ENCODE measurements at places on chromosomes 11 and 22.

DNA sequence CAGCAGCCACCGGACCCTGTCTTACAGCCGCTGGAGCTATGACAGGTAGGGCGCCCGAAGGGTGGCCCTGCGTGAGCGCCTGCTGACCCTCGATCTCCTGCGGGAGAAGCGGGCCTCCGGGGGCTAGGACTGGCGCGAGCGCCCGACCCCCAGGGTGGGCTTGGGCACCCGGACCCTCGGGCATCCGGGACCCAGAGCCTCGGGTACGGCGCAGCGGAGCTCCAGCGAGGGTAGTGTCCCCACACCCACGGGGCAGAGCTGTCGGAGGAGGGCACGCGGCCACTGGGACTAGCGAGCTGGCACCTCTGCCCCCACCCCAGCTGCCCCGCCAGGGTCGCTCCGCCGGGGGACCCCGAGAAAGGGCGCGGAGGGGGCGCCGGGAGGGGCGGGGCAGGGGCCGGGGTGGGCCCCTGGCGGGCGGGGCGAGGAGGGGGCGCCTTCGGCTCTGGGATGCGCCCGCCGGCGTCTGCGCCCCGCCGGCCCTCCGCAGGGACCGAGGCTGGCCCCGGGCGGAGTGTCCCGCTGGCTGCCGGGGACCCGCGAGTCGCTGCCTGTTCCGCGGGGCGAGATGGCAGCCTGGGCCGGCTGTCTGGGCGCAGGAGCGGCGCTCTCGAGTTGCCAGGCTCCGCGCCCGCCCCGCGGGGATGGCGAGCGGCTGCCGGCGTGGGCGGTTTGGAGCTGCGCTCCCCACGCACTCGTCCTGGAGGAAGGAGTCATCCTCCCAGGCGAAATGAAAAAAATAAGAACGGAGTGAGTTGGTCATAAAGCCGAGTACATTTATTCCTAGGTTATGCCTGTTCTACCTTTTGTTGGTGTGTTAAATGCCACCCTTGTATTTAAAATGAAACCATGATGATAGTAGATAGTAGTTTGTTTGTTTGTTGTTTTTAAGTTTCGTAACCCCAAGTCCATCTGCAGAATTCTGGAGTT lies 32.4 kb downstream of the EIF3F start:
- no peak for DNase-seq

- DNase-seq: no peak
Measured at GRCh38 chr22:27718186-27719035, 83.1 kb downstream of the MN1 start.

- DNase-seq: peak; percentile 96
Measured at GRCh38 chr11:120335908-120336640, at the start of gene ARHGEF12. ARHGEF12 (plus strand) TSS chr11:120336413; CDS start chr11:120337244, 831 bp downstream.

GRCh38 chr11:45585205-45585604 lies 80.2 kb downstream of the CHST1 start:
- no peak for DNase-seq

- no peak for DNase-seq
Measured at GRCh38 chr11:58757439-58757838, 25.7 kb upstream of the GLYAT start.

- DNase-seq: no peak
Measured at GRCh38 chr22:49239264-49240015, 588.2 kb downstream of the BRD1 start.

DNA sequence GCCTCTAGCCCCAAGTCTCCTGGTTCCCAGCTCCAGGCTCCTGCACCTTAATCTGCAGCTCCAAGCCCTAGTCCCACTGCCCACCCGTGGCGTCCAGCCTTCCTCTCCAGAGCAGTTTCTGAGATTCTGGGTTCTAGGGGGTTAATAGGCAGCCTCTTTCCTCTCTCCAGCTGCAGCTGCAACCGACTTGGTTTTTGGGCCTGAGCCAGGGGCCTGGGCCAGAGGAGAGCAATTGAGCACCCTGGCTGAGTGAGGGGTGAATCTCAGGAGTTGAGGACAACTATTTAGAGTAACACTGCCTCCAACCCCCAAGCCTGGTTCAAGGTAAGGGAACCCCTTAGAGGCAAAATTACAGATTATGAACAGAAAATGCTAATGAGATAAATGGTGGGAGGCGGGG lies 9.0 kb upstream of the CHRM1 start:
- no peak for DNase-seq

DNA sequence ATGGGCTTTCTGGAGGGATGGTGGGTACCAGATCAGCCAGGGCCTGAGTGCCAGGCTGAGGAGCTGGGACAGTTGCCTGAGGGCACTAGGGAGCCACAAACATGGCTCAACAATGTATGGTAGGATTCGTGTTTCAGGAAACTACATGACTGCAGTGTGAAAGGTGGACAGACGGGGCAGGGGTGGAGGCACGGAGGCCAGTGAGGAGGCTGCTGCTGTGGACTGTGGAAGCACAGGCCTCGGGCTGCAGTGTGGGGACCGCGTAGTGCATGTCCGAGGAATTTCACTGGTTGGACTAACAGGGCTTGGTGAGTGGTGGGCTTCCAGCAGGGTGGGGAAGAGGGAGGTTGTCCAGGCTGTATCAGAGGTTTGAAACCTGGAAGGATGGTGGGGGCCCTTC lies 7.8 kb downstream of the P2RY2 start:
- DNase-seq: no peak

- DNase-seq: no peak
Measured at GRCh38 chr11:77865805-77866204, 44.9 kb downstream of the AAMDC start.

DNA sequence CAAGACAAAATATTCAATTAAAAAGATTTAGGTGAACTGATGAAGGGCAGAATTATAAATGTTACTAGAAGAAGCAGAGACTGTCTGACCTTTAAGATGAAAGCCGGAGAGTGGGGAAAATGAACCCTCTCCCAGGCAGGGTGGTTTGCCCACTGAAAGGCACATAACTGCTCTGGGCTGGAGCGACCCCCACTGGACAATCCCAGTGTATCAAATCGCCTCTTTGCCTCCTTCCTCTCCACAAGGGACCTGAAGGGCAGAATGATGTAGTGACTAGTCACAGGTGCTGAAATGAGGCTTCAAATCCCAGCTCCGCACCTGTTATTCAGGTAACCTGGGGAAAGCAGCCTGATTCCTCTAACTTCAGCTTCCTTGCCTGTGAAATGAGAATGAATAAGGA lies 69.0 kb downstream of the EFCAB6 start:
- DNase-seq: peak; percentile 82

DNA sequence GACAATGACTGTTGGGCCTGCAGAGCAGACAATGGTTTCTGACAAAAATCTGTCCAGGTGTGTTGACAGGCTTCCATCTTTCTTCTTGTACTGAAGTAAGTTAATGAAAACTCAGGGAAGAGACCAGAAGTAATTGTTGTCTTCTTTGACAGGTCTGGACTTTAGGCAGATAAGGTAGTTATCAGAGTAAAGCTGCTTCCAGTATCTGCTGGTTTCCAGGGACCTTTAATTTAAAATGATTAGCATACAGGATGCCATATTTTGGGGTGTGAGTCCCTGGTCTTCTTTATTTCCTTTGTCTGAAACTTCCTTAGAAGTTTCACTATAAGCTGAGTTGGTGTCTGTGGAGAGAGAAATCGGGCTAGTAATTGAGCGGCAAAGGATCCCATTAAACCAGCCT lies 1.4 kb downstream of the TMX2 start:
- no peak for DNase-seq

- DNase-seq: no peak
Measured at GRCh38 chr22:24796056-24796455, 10.0 kb upstream of the SGSM1 start.

GRCh38 chr22:42863349-42863961 lies 6.4 kb upstream of the ARFGAP3 start:
- no peak for DNase-seq

DNA sequence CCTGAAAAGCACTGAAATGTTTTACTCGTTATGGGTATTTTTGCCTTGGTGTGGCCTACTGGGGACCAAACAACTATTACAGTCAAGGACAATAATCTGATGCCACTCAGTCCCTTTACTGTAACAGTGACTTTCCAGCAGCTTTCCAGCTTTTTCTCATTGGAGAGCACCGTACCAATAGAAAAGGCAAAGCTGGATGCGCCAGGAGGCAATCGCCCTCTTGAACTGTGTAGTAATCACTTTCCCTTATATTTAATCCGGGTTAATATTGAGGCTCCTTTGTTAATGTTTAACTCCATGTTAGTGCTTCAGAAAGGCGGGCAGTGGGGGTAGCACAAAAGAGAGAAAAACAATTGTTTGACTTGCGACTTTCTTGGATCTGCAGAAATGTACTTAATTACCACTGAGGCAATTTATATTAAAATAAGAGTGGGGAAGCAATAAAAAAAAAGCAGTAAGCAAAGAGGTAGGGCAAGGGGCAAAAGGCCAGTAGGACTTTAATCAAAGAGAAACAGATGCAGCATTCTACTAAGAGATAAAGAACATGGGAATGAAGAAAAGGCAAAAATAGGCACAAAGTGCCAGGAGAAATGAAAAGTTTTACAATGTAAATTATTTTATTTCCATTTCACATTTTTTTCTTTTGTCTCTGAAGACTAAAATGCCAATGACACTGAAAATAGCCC lies 81.6 kb downstream of the LRRC4C start:
- DNase-seq: no peak

- no peak for DNase-seq
Measured at GRCh38 chr22:49515475-49515874, 312.2 kb downstream of the BRD1 start.

DNA sequence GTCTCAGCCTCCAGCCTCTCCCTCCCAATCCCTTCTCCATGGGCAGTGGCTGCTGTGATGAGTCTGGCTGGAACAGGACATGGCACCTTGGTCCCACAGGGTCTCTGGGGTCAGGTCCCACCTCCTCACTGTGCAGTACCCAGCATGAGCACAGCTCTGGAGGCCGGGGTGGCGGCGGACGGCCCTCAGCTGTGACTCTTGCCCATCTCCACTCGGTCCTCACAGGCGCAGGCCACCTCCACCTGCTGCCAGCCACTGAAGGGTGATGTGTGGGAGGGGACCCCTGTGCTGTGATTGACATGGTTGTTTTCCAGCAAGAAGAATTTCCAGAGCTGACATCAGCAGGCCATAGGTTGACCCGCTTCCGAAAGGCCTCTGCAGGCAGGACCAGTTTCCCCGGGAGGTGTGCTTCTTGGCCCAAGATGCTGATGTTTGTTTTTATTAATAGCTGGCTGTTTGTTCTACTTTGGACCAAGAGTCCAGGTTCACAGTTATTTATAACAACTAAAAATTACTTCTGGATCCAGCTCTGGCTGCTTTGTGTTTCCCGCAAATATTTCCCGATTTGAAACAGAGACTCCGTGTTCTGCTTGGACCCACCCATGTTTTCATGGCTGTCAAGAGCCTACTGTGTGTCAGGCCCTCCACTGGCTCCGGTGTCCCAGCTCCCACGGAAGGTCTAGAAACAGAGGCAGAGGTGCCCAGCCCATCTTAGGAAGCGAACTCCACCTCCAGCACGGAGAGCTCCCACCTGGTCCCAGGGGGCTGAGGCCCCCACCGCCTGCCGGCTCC lies 45.7 kb downstream of the SCUBE1 start:
- peak; percentile 46 for DNase-seq

GRCh38 chr11:107953446-107953845 lies 25.2 kb downstream of the RAB39A start:
- DNase-seq: no peak

GRCh38 chr11:68120273-68121066 lies 718 bp downstream of the CHKA start:
- DNase-seq: peak; percentile 57

GRCh38 chr11:66885950-66886440 lies 29.1 kb downstream of the LRFN4 start:
- no peak for DNase-seq

GRCh38 chr11:38019072-38019775 lies 1421.2 kb upstream of the RAG2 start:
- DNase-seq: peak; percentile 16

DNA sequence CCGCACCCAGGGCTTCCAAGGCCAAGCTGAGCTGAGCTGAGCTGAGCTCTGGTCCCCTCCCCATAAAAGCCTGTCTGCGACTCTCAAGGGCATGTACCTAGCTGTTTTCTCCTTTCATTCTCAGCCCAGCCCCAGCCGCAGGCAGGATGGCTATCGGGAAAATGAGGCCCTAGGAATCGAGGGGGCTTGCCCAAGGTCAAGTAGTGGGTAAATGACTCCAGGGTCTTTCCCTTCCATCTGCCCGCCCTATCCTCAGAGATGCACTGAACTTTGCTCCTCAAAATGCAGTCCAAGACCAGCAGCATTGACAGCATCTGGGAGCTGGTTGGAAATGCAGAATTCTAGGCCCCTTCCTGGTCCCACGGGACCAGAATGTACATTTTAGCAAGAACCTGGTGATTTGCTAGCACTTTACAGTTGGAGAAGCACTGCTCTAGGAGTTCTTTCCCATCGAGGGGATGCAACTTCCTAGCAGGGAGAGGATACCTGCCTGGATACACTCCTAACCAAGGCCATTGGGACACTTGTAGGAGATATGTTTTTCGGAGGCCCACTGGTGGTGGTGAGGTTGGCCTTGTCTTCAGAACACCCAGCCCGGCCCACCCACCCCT lies 43.2 kb upstream of the ACCSL start:
- DNase-seq: no peak

DNA sequence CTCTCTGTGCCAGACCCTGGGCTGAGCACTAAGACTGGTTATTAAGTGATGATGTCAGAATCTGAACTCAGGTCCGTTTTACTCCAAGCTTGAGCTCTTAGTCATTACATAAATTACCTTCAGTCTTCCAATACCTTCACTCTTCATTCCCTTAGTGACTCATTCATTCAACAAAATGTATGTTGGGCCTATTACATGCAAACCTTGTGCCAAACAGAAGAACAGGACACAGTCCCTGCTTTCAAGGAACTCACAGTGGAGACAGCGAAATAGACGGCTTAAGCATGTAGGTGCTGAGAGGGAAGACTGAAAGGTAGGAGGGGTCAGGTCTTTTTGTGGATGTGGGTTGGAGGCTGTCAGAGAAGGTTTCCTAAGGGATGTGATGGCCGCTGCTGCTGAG lies 3.3 kb downstream of the KCTD14 start:
- no peak for DNase-seq

- DNase-seq: no peak
Measured at GRCh38 chr22:50485221-50486131, 1.2 kb upstream of the MIOX start.

GRCh38 chr22:31056986-31057599 lies 24.0 kb upstream of the SMTN start:
- DNase-seq: no peak

- no peak for DNase-seq
Measured at GRCh38 chr11:14203321-14203720, 155.7 kb downstream of the RRAS2 start.

- no peak for DNase-seq
Measured at GRCh38 chr11:11374358-11375148, 21.5 kb upstream of the CSNK2A3 start.

DNA sequence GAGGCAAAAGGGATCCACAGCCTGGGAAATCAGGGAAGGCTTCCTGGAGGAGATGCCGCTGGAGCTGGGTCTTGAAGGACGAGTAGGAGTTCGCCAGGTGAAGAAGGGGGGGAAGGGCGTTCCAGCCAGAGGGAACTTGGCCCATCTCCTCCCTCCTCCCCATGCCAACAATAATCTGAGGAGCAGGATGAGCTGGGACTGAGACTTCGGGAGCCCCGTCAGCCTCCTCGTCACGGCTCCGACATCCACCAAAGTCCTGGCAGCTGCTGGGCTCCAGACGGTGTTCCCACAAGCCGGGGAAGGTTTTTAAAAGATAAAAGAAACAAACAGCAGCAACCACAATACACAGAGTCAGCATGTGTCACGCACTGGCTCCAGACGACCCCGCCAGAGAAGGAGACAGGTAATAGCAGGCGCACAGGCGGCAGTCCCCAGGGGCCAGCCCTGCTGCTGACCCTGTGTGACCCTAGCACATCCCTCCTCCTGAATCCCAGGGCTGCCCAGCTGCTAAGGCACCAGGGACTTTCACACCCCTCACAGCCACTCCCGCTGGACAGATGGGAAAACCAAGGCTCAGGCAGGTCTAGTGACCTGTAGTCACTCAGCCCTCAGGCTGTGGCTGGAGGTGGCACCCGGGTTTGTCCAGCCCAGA lies 37.3 kb downstream of the NUP50 start:
- DNase-seq: no peak
